ENCODE measurements at places on chromosomes 13 and 19.

DNA sequence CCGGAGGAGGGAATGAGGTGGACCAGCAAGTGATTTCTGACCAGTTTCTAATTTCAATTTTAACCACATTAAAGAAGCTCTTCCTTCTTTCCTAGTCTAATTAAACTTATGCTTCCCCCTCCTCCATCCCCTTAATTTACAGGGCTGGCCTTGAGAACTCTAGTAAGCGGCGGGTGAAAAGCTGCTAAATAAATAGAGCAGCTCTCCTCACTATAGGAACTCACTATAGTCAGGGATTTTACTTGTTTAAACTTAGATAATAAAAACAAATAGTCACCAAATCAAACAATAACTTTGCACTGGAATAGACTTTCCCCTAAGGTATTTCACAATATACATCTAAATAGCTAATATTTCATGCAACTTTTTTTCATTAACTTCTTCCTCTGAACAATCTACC lies 1838.2 kb upstream of the PRR20A start:
- DNase-seq = no peak

- DNase-seq = no peak
Measured at GRCh38 chr13:28406733-28407266, 88.1 kb downstream of the FLT1 start.

- DNase-seq = no peak
Measured at GRCh38 chr13:111007209-111007608, 92.3 kb upstream of the ANKRD10 start.

GRCh38 chr19:32238076-32238475 lies 107.3 kb upstream of the ZNF507 start:
- DNase-seq = no peak

DNA sequence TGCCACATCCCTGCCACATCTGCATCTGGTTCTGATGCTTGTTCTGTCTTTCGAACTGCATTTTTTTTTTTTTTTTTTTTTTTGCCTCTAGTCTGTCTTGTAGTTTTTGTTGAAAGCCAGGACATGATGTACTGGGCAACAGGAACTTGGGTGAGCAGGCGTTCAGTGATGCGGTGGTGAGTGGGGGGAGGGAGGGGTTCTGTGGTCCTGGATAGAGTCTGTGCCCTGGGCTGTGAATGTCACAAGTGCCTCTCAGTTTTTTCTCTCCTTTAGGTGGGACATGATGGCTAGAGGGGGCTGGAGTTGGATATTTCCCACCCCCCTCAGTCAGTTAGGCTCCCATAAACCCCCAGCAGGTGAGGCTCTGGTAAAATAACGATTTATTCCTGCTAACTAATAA lies 3.5 kb downstream of the CEACAM4 start:
- DNase-seq = no peak

GRCh38 chr13:73935991-73936390 lies 198.2 kb downstream of the KLF12 start:
- DNase-seq = no peak

DNA sequence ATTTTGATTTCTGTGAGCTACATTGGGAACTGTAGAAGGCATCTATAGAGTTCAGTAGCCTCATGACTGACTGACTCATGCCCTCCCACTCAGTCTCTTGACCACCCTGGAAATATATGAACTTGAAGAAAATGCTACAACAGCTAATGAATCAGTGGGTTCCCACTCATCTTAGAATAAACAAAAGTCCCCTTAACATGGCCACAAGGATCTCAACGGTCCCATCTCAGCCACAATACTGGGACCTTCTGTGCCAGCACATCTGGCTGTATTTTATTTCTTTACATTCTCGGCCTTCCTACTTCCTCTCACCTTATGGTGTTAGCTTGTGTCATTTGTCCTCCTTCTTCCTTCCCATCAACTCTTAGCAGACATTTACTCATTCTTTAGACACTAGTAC lies 619.8 kb downstream of the DCT start:
- no peak for DNase-seq

GRCh38 chr13:64553411-64554129 lies 2676.6 kb downstream of the PCDH9 start:
- no peak for DNase-seq

DNA sequence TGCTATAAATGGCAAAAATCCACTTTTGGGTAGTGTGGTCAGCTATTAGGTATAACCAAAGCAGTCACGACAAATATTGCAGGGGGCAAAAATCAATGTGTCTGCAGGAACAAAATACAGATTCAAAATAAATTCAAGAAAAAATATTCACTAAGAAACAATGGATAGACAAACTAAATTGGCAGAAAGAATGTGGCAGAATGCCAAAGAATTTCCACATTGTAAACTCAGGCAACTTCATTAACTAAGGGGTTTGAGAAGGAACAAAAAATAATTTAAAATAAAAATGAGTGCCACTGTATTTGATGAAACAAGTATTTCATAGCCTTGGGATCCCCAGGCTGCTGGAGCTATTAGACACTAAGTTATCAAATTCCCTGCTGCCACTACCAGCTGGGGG lies 193.1 kb downstream of the VWA8 start:
- DNase-seq = no peak

- DNase-seq = no peak
Measured at GRCh38 chr19:1038978-1039645, 795 bp upstream of the ABCA7 start.

DNA sequence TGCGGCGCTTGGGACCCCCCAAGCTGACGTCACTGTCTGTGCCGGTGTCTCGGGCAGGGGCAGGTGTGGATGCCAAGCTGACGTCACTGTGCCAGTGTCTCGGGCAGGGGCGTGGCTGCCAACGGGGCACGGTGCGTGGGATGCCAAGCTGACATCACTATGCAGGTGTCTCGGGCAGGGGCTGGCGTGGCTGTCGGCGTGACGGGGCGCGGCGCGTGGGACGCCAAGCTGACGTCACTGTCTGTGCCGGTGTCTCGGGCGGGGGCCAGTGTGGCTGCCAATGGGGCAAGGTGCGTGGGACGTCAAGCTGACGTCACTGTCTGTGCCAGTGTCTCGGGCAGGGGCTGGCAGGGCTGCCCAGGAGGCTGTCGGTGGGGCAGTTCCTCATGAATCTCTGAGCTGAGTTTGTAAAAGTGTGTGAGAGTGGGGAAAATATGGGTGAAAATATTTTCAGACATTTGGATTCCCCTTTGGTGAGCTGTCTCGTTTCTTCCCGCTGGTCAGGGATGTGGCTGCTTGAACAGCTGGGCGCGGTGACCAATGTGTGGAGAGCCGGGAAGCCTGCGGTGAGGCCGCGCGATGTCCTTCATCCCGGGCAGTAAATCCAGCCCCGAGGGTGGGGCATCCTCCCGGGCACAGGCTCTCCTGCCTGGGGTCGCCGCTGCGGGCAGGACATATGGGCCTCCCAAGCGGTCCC lies 25.2 kb downstream of the MCF2L start:
- DNase-seq = no peak

- DNase-seq = no peak
Measured at GRCh38 chr13:52787235-52787634, 47.6 kb upstream of the CNMD start.

GRCh38 chr13:34247596-34247995 lies 429.6 kb downstream of the RFC3 start:
- DNase-seq = no peak

GRCh38 chr19:13717194-13717643 lies 47.1 kb upstream of the MRI1 start:
- DNase-seq = no peak

DNA sequence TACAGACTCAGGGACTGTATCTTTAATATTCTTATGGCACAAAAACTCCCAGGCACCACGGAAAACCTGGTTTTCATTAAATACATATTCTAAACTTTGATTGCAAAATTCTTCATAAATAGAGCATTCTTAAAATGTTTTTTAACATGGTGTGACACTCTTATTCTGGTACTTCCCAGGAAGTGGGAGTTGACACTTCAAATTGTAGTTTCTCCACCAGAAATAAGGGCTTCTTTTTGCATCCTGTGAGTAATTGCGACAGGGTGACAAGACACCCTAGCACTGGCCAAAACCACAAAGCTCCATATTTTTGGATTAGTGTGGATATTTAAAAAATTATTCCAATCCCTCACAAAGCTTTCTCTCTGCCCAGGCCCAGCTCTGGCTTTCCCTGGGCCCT lies 43.6 kb upstream of the MTIF3 start:
- no peak for DNase-seq

GRCh38 chr13:113374511-113375175 lies 10.7 kb upstream of the GRTP1 start:
- DNase-seq = no peak

DNA sequence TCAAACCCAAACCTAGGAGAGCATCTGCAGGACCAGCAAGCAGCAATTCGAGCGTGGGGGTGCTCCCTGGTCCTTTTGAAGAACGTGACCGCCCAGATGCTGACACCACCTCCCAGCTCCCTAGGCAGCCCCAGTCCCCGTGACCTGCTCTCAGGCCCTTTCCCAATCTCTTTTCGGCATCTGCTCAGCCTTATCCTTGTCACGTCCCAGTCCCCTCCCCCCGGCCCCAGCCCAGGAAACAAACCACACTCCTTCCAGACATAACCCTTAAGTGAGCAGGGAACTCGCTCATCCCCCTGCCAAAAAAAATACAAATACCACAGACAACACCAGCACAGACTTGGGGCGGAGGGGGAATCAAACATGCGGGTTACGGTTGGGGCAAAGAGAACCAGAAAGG lies 3.3 kb downstream of the MLLT1 start:
- DNase-seq = no peak

- peak; percentile 30 for DNase-seq
Measured at GRCh38 chr19:3075605-3076431, 13.5 kb upstream of the TLE5 start.

DNA sequence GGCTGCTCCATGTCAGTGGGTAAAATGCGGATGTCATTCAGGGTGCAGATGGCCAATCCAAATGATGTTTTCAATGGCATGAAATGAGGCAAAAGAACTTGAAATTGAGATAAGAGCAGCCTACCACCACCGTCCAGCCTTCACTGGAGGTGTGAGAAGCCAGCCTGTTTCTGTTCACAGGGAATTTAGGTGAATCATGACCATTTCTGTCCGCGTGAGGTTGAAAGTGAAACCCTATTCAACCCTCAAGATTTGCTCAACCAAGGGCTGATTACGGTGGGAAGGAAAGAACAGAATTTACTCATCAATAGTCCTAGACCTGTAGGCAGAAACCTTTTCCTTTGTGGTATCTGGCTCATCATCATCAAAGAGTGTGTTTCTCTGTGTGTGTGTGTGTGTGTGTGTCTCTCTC lies 370.7 kb downstream of the COG6 start:
- no peak for DNase-seq

GRCh38 chr19:35034588-35035382 lies 4.5 kb downstream of the SCN1B start:
- DNase-seq = no peak

GRCh38 chr13:29021311-29021710 lies 201.2 kb downstream of the MTUS2 start:
- DNase-seq = no peak

DNA sequence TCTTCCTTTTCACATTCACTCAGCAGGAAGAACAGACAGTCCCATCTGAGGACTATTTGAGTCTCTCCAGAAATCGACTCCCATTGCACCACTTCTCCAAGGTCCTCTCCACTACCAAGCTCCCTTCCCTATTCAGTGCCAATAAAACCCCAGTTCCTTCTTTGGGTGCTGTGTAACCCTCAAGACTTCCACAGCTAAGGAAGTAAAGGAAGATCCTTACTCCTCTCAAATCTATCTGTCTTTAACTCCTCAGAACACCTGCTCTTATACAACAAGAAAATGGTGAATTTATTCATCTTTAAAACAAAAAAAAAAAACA lies 29.2 kb upstream of the TM9SF2 start:
- DNase-seq = no peak

GRCh38 chr19:45403272-45403671 lies 1.6 kb downstream of the PPP1R13L start:
- DNase-seq = no peak

DNA sequence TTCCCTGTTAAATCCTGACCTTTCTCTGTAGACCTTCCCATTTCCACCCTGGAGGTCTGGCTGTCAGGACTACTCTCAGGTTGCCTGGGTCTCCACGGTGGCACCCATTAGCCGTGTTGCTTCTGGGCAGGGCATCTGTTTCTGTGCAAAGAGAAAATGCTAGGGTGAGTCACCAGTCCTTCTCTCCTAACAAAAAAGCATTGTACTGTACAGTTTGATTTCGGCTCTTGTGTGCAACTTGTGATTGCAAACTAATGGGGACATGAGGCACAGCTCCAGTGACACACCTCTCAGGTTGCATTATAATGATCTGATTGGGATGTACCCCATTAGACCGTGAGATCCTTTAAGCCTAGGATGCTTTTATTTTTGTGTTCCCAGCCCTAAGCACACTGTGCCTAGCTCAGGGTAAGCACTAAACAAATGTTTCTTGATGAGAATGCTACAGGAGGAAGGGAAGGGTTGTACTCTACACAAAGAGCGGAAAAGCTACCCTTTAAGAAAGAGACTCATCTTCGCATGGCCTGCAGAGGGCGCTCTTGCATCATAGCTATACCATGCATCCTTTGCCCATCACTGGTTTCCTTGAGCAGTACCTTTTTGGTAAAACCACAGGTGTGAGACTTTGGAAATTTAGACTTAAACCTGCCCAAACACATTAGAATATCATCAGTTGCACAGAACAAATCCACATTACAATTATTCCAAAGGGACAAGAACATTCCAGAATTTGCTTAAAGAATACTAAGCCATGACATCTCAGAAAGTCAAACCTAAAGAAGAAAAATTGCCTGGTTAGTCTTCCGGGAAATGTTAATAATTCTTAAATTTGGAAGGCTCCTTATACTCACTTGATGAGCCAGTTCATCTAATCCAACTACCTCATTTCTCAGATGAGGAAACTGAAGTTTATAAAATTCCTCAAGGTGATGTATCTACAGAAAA lies 20.3 kb upstream of the TRIM13 start:
- DNase-seq = peak; percentile 64

DNA sequence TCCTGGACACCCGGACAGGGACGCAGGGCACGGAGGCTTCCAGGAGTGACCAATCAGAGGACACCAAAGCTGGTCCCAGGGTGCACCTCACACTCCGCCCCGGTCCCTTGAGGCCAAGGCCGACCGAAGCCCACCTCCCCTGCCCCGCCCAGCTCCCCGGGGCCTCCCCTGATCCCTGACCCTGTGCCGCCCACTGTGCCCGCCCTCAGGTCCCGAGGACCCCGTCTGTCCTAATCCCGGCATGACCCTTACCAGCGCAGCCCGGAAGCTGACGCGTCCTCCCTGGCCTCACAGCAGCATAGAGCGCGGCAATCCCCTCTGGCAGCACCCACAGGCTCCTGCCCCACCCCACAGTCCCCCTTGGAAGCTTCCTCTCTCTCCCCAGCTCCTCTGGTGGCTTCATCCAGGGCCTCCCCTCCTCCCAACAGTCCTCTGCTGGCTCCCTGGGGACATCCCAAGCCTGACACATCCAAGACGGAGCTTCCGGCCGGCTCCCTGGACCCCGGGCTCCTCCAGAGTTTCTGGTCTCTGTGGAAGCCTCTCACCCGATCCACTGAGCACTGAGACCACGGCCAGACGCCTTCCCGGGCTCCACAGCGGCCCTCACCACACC lies 7.4 kb upstream of the CDC34 start:
- DNase-seq = no peak

DNA sequence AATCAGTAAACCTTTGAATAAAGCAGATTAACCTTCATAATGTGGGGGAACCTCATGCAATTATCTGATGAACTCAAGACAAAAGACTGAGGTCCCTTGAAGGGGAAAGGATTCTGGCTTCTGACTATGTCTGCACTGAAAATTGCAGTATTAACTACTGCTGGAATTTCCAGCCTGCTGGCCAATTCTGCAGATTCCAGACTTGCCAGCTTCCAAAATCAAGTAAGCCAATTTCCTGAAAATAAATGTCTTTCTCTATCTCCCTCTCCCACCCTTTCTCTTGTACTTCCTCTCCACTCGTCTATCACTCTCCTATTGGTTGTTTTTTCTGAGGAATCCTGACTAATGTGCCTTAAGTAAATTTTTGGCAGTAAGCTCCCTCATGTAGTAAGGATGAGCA lies 1479.9 kb upstream of the PRR20A start:
- no peak for DNase-seq
